Left lobe of liver (tissue), 2 donors: ENCODE measurements at places on chromosomes 1 and 21.

DNA sequence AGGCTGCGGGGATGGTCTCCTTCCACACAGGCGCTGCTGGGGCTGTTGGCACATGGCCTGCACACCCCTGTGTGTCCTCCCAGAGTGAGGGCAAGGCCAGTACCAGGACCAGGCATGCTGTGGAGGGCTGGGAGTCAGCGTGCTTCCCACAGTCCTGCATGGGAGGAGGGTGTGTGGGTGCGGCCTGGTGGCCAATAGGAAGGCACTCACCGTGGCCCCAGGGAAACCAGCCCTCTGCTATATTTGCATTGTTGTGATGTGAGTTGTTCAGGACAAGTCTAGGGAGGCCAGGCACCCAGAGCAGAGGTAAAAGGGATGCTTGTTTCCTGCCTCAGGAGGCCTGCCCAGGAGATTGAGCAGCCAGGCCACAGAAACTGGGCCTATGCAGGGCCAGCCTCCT is 59.5 kb downstream of the S100B start:
- DNase-seq = no peak

DNA sequence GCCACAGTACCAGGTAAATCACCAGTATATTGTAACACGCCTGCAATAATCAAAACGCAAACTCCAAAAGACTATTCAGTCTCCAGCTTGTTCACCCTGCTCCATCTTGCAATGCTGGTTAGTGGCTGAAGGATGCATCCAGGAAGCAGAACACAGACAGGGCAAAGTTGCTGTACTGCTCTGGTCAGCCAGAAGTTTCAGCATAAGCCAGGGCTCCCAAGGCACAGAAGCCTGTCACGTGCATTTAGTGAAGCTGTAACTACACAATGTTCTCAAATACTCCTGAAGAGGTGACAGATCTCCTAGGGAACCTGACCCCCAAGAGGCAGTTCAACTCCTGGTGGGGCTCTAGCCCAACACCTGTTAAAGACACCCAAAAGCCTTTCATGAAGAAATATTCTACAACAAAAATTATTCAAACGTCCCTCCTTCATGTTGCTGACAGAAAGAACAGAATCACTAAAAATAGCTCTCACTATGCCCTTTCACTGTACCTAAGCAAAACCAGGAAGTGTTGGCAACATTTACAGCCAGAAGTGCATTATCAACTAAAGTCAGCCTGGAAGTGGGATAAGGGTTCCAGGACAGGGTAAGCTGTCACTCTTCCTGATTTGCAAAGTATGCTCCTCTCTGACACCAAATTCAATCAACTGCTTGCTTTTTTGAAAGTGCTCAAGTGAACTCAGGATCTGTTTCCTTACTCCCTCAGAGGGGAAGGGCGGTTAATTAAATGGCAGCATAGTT is 52.1 kb downstream of the SLC35D1 start:
- DNase-seq = no peak

DNA sequence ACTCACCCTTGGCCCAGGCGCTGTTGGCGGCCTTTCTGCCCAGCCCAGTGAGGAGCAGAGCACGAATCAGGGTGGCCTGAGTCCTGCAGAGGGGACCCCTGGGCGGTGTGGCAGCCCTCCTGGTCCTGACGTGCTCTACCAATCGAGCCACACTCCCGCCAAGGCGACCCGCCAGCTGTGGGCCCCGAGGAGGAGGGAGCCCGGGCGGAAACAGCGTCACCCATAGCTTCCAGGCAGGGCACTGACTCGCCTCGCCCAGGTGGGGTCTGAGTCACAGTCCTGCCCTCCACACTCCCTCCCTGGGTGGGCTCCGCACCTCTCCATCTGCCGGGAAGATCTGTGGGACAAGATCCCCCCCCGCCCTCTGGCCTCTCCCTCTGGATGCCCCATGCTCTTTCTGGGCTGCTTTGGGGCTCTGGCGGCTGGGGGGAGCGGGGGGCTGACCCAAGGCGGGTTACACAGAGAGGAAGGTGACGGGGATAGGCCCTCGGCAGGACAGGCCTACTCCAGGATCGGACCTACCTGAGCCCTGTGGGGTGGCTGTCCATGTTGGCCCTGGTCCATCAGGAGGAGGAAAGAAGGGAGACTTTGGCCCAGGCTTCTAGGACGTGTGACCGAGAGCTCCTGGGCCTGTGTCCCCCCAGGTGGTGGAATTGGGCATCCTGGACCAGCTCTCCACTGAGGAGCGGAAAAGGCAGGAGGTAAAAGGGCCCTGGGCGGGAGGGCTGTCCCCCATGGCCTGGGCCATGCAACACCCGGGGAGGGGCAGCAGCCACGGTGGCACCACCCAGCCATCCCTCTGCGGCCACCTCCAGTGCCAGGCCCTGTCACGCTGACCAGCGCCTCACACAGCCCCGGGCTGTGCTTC is 14.0 kb downstream of the ARHGEF16 start:
- no peak for DNase-seq

- DNase-seq = no peak
Measured at GRCh38 chr1:171803045-171803444, 21.6 kb downstream of the METTL13 start.

DNA sequence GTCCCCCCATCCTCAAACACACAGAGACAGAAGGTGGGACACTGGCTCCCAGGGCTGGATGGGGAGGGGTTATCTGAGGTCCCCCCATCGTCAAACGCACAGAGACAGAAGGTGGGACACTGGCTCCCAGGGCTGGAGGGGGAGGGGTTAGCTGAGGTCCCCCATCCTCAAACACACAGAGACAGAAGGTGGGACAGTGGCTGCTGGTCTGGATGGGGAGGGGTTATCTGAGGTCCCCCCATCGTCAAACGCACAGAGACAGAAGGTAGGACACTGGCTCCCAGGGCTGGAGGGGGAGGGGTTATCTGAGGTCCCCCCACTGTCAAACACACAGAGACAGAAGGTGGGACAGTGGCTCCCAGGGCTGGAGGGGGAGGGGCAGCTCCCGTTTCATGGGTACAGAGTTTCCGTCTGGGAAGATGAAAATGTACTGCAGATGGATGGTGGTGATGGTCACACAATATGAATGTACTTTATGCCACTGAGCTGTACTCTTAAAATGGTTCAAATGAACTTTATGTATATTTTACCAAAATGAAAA is 69.2 kb downstream of the SCCPDH start:
- no peak for DNase-seq

DNA sequence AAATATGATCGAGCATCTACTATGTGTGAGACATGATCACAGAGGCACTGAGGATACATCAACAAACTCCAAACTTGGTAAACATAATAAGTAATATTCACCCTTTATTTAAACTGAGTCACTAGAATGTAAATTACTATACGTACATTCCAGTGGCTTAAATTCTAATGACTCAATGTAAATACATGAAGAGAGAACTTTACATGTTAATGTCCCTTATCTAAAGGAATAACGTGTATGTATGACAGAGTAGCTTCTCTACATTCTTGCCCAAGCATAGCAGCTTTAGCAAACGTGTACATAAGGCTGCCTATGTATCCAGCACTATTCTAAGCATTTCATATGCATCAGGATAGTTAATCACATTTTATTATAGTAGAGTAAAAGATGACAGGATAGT is 111.8 kb upstream of the CYYR1 start:
- no peak for DNase-seq

DNA sequence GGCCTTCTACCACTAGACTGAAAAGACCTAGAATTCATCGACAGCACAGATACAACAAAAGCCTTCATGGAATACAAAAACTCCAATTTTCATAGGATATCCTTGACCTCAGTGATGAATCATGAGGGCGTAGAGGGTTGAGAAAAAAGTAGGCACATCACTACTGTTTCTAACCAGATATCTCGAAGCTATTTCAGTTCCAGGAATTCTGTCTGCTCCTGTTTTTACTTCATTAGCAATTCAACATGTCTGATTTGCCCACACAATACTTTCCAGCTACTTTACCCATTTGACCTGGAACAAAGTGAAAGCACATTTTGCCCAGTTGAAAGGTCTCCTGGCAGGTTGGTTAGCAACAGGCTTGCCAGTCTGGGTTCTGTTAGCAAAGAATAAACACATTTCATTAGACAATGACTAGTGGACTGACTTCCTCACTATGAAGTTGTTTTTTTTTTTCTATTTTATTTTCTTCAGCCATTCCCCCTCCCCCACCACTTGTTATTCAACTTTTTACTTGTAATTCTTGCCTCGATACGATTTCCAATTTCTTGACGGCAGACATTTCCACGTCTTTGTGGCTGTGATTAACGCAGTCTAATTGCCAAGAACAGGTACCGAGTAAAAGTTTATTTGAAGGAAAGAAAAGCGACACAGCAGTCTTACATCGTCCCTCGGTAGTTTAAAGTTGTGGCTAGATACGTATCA is 4.0 kb upstream of the ZBTB18 start:
- DNase-seq = peak; percentile 76

GRCh38 chr1:187157115-187157514 is 328.4 kb downstream of the PLA2G4A start:
- no peak for DNase-seq

DNA sequence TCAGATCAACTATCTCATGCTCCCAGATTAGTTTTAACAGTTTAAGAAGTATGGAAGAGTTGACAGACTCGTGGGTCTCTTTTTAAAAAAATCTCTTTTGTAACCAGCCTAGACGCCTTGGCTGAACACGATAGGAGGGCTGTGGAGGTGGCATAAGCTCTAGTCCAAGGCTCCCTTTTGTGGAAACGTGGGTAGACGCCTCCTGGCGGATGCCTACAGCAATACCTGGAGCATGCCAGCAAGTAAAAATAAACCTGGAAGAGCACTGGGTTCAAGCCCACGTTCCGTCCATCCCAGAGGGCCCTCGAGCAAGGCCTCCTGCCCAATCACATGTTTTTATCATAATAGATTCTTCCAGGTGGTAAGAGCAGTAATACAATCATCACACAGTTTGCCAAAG is 87.9 kb downstream of the RGS7 start:
- no peak for DNase-seq

GRCh38 chr1:223802032-223802431 is 43.7 kb downstream of the TP53BP2 start:
- no peak for DNase-seq
